A549 treated with CpdA at 1 μM for 4 hours (cell line): ENCODE measurements at places on chromosomes 4 and X. TPM values are rescaled to one million over a fixed set of nuclear protein-coding genes. Genes with fewer than 3 reads are reported as not detected.

Gene SPACA5
- not detected in 5 replicates for total RNA-seq

Gene MID1
- 38.0 to 54.9 TPM (median 47.8 TPM) in 5 replicates for total RNA-seq

Gene UGT2A3
- total RNA-seq, result 0.08 to 0.27 TPM (median 0.17 TPM) in 4 of 5 replicates, not detected in the other

Gene MTTP
- 0.06 TPM in 1 of 5 replicates, not detected in the others for total RNA-seq

Gene ARSJ
- 4.7 to 5.9 TPM (median 5.2 TPM) in 5 replicates for total RNA-seq

Gene GAB3
- total RNA-seq, result 0.27 to 0.45 TPM (median 0.41 TPM) in 5 replicates

Gene POF1B
- 2.2 to 3.4 TPM (median 2.9 TPM) in 5 replicates for total RNA-seq

Gene PFKFB1
- total RNA-seq, result 0.09 to 0.13 TPM (median 0.13 TPM) in 3 of 5 replicates, not detected in the others

Gene FAM149A
- total RNA-seq, result 1.1 to 2.0 TPM (median 1.8 TPM) in 5 replicates

Gene PCDH11X
- total RNA-seq, result 0.01 TPM in 1 of 5 replicates, not detected in the others

Gene MSX1
- 8.0 to 12.9 TPM (median 11.8 TPM) in 5 replicates for total RNA-seq

Gene UCHL1
- total RNA-seq, result 924 to 990 TPM (median 959 TPM) in 5 replicates

Gene FHDC1
- total RNA-seq, result 0.25 to 0.37 TPM (median 0.33 TPM) in 5 replicates

Gene CNKSR2
- total RNA-seq, result 2.3 to 4.3 TPM (median 2.8 TPM) in 5 replicates

Gene SPANXB1
- total RNA-seq, result 2.7 to 4.0 TPM (median 3.2 TPM) in 5 replicates

Gene ASB5
- 0.03 to 0.13 TPM in 2 of 5 replicates, not detected in the others for total RNA-seq

Gene TLR7
- total RNA-seq, result not detected in 5 replicates

Gene PGAM4
- total RNA-seq, result 0.26 to 0.50 TPM (median 0.38 TPM) in 4 of 5 replicates, not detected in the other

Gene TAF9B
- 9.6 to 13.1 TPM (median 12.9 TPM) in 5 replicates for total RNA-seq

Gene SOX3
- not detected in 5 replicates for total RNA-seq

Gene NPY1R
- total RNA-seq, result 0.08 to 0.21 TPM in 2 of 5 replicates, not detected in the others

Gene CXCL6
- not detected in 5 replicates for total RNA-seq

Gene PAGE4
- not detected in 5 replicates for total RNA-seq

Gene RPL39
- total RNA-seq, result 3,557 to 4,920 TPM (median 3,675 TPM) in 5 replicates

Gene TRO
- 0.47 to 0.85 TPM (median 0.73 TPM) in 5 replicates for total RNA-seq

Gene LDOC1
- 80.8 to 105 TPM (median 102 TPM) in 5 replicates for total RNA-seq

Gene PABPC1L2B
- not detected in 5 replicates for total RNA-seq

Gene GSX2
- total RNA-seq, result not detected in 5 replicates

Gene UGT2B10
- total RNA-seq, result 0.07 to 0.09 TPM in 2 of 5 replicates, not detected in the others

Gene CT45A5
- total RNA-seq, result 0.05 TPM in 1 of 5 replicates, not detected in the others
